NCI-H2107 (cell line): ENCODE measurements at places on chromosomes 2 and 18.
A peak's percentile ranks its signal among the peaks of the same experiment; 100 is the strongest.

DNA sequence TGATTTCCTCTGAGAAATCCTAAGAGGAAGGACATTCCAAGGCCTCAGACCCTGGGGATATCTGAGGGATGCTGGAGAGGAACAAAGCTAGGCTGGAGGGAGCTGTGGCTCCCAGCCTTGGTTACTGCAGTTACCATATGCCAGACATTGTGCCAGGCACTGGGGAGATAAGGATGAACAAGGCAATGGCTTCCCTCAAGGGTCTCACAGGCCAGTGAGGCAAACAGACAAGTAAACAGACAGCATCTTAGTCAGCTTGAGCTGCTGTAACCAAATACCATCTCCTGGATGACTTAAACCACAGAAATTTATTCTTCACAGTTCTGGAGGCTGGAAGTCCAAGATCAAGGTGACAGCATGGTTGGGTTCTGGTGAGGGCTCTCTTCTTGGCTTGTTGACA, 91.8 kb downstream of the SKA1 start:
- DNase-seq, result no peak

DNA sequence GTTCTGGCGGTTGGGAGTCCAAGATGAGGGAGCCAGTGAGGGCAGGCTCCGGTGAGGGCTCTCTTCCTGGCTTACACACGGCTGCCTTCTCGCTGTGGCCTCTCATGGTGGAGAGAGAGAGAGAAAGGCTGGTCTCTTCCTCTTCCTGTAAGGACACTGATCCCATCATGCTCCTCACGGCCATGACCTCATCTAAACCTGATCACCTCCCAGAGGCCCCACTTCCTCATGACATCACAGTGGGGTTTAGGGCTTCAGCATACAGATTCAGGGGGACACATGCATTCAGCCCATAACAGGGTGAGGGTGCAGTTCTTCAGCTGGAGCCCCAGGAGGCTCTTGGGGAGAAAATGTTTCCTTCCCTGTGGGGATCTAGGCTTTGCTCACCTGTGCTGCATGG, 29.2 kb downstream of the AGAP1 start:
- no peak for DNase-seq

DNA sequence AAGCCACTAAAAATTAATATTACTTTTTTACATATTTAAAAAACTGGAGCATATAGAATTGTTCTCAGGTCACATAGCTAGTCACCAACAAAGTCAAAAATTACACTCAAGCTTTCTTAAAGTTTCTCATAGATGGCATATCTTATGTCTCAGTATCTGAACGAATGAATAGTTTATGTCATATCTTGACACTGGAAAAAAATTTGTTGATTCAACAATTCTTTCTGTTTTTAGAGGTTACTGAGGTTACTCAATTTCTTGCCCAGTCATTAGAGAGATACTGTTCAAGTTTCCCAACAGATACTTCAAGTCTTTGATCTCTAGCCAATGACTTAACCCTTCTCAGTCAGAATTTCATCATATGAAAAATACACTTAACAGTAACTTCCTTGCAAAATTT, 113.1 kb upstream of the XIRP2 start:
- no peak for DNase-seq

- DNase-seq, result no peak
Observed at GRCh38 chr2:64780041-64780440, 126.3 kb upstream of the SERTAD2 start.

DNA sequence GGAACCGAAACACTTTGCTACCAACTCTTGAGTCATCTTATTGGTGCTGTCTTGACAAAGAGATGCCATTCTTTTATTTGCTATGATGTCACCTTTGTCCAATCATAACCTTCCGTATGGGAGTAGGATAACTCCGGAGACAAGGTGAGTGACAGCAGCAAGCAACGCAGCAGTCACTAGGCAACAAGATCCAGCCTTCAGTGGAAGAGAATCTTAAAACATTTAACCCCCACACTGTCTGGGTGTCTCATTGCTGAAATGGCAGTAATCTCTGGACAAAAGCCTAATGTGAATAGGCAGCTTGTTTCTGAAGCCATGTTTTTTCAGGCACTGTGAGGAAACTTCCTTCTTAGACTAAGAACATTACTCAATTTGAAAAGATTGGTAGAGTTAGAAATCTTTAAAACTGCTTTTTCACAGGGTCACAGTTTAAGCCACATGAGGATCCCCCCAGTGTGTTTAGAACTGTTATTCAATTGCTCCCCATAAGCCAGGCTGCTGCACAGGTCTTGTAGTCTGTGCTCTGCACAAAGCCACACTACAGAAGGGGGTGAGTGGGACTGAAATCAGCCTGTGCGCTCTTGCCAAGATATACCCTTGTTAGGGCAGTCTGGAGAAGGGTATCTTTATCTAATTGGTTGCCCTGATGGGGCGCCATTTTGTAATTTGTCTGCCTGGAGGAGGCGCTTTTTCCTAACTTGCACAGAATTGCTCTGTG, 131.5 kb upstream of the STON1 start:
- DNase-seq, result peak; percentile 12

- DNase-seq, result no peak
Observed at GRCh38 chr2:95303191-95303919, 6.2 kb downstream of the KCNIP3 start.

GRCh38 chr18:38362286-38362792, 796.7 kb upstream of the CELF4 start:
- DNase-seq, result peak; percentile 76

- no peak for DNase-seq
Observed at GRCh38 chr2:137771064-137771463, 193.2 kb upstream of the HNMT start.

DNA sequence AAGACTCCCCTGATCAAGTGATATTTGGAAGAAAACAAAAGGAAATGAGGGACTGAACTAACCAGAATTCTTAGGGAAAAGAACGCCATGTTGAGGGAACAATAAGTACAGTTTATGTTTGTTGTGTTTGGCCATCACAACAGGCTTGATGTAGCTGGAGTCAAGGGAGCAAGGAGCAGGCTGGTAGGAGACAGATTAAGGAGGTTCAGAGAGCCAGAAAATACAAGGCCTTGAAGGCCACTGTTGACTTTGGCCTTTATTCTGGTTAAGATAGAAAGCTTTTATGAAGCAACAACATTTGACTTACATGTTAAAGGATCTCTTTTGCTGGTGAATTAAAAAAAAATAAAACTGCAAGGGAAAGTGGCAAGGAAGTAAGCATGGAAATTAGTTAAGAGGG, 754.1 kb upstream of the SLC8A1 start:
- DNase-seq, result no peak

DNA sequence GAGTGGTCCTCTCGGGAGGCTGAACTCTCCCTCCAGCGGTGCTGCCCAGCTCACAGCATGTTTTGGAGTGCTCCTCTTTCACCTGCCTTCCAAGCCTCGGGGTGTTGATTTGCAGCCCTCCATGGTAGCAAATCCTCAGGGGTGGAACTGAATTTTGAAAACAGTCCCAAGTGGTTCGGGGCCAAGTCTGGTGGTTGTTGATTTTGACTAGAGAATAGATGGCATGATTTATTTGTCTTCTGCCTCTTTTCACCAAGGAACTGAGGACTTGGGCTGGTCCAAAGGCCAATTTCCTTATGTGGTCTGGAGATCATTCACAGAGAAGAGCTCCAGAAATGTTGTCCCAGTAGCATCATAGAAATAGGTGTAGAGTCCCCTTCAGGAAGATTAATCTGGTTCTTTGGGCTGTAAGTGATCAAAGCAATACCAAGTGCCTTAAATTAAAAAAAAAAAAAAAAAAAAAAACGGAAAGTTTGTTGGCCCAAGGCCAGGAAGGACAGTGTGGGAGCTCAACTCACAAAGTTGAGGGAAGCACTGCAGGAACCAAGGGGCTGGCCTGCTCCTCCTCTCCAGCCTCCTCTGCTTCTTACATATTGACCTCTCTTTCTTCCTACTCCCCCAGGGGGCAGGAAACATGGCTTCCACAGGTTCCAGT, 2.5 kb upstream of the DES start:
- DNase-seq, result no peak

DNA sequence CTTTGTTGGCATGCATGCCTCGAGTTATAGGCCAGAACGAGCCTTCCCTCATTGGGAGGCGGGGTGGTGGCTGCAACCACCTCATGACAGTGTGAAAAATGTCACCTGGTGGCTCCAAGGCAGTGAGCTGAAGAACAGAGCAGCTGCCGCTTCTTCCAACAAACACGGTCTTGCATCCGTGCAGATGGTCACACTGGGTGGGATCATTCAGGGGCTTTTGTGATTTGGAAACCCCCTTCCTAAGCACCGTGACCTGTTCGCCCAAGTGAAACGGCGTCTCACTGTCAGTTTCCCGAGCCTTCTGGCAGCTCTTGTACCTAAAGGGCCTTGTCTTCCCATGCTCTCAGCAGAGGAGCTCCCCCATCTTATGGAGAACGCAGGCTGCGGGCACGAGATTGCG, 159.7 kb downstream of the NAPG start:
- DNase-seq, result no peak

DNA sequence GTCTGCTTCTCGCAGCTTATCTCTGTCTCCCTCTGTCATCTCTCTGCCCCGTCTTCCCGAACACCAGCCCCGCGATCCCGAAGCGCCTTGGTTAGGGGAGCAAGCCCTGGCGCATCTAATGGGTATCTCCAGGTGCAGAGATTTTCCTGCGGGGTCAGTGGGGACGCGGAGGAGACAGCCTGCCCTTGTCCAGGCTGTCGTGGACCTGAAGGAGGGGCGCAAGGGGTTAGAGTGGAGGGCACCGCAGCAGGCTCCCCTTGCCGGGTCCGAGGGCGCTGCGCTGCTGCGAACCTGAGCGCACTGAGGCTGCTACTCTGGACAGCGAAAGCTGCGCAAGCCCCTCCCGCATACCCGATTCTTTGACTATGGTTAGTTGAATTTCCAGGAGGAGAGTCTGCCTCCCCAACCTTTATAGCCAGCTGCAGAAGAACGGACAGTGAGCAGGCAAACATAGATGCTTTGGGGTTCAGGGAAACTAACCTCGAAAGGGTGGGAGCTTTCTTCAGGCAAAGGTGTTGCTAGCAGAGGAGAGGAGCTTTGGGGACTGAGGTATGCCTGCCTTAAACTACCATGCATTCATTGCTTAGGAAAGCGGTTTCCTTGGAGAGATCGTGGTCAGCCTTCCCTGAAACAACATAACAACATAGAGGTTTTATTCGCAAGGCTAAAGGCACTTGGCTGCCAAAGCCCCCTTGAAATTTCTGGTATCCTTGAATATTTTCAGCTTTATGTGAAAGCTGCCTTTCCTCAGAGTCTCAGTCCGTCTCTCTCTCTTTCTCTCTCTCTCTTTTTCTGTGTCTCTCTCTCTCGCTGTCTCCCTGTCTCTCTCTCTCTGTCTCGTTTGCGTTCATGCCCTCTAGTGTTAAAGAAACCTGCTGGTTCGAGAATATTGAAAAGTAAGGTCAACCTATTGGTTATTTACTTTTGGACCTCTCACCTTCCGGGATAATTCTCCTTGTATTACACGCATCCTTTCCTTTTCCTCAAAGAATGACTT, 1.6 kb downstream of the GALNT13 start:
- DNase-seq, result no peak

DNA sequence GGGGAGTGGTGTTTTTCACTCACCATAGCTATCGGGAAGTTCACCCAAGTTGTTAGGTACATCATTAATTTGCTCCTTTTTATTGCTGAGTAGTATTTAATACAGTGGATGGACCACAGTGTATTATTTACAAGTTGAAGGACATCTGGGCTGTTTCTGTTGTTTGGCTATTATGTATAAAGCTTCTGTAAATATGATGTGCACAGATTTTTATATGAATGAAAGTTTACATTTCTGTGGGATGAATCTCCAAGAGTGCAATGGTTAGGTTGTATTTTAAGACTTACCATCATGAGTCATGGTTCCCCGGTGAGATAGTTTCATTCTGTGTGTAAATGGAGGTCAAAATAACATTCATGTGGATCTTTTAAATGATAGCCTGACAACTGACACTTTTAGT, 337.4 kb downstream of the PTPRM start:
- no peak for DNase-seq

- DNase-seq, result no peak
Observed at GRCh38 chr18:9915291-9916076, 1.7 kb downstream of the VAPA start.

GRCh38 chr2:152565884-152566727, 151.2 kb downstream of the PRPF40A start:
- DNase-seq, result no peak

GRCh38 chr2:119028327-119029174, 86.6 kb downstream of the MARCO start:
- DNase-seq, result no peak

- DNase-seq, result no peak
Observed at GRCh38 chr2:28780496-28780895, 28.9 kb downstream of the PPP1CB start.

- no peak for DNase-seq
Observed at GRCh38 chr2:46077522-46078107, 219.6 kb upstream of the EPAS1 start.

GRCh38 chr2:150729495-150729955, 242.1 kb upstream of the RND3 start:
- no peak for DNase-seq

GRCh38 chr2:120959426-120959825, 223.8 kb downstream of the GLI2 start:
- no peak for DNase-seq

DNA sequence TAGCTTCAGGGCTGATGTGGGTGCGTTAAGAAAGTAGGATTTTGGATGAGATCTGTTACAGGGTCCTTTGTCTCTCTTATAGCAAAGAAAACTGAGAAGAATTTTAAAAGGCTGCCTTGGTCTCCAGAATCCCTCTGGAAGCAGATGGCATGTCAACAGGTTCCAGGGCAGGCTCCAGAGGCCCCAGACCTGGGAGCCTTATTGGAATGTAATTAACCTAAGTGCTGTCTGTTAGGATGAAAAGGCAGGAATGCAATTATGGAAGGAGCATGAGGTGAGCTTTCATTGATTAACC, 97.2 kb upstream of the PKDCC start:
- no peak for DNase-seq

DNA sequence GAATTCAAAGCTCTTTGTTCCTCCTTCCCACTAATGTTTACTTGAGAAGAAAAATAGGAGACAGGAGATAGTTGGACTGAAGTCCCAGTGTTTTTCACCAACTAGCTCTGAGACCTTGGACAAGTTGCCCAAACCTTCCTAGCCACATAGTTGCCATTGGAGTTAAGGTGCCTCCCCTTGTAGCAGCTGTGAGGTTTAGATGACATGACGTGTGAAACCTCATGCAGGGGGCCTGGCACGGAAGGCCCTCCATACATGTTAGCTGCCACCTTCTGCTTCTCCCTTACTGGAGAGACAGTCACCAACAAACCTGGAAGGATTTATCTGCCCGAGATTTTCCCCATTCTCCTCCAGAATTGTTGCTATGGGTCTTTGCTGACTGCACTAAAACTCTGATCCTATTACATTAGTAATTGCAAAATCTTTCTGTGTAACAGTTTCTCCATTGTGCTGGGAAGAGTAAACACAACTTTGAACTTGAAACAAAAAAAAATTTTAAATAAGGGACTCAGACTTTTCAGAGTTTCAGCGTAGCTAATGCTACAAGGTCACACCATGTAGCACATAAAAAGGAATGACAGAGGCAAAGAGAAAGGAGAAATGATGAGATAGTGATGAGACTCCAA, 23.8 kb upstream of the CABYR start:
- DNase-seq, result no peak

DNA sequence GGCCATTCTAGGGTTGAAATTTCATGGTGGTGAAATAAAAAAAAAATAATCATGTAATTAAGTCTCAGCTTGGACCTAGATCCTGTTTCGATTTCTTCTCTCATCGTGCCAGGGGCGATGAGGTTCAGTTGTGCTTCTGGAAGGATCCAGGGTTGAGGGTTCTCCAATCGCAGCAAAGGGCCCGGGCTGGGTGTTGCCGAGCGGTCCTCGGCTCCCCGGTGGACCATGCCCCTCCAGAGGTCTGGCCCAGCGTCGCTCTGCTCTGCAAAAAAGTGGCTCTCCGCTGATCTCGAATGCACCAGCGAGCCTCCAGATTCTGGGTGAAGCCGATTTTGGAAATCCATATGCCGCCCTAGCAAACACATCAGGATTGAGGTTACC, 39.0 kb downstream of the EN1 start:
- no peak for DNase-seq
